NCI-H748 treated with DMSO at 0.1 percent for 48 hours (cell line): ENCODE measurements at places on chromosomes 1 and 21.
A peak's percentile ranks its signal among the peaks of the same experiment; 100 is the strongest.

DNA sequence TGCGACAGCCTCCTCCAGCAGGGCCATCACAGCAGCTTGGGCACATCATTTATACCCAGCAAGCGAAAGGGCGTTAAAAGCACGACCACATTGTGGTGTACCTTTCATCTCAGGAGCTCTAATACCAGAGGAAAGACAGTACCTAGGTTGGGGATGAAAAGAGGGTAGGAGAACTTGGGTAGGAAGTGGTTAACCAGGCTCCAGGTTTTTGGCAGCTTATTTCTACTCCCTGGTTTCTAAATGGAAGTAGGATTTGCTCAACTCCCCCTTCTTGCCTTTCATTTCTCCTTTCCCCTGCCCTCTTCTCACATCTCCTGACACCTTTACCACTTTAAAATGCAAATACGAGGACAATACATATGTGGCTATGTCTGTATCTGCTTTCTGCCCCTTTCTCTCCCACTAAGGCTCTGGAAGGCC is 30.2 kb downstream of the FAM177B start:
- no peak for DNase-seq

DNA sequence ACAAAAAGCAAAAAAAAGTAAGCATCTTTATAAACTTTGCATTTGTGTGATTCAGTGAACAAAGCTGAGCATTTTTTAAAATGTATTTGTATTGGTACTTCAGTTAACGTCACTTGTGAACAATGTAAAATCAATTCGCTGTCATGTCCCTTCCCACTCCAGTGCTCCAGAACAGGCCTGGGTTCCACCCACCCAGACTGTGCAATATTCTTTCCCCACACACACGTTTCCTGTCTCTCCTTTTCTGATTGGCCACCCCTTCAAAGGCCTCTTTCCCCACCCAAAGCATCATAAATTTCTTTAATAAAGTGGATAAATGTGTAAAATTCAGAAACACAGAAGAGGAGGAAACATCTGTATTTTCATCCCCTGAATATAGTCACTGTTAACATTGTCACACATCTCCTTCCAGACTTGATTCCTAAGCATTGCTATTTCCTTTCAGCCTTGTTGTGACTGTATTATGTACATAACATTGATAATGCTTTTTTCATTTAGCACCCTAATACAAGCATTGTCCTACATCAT is 12.0 kb downstream of the CLEC20A start:
- DNase-seq: no peak

DNA sequence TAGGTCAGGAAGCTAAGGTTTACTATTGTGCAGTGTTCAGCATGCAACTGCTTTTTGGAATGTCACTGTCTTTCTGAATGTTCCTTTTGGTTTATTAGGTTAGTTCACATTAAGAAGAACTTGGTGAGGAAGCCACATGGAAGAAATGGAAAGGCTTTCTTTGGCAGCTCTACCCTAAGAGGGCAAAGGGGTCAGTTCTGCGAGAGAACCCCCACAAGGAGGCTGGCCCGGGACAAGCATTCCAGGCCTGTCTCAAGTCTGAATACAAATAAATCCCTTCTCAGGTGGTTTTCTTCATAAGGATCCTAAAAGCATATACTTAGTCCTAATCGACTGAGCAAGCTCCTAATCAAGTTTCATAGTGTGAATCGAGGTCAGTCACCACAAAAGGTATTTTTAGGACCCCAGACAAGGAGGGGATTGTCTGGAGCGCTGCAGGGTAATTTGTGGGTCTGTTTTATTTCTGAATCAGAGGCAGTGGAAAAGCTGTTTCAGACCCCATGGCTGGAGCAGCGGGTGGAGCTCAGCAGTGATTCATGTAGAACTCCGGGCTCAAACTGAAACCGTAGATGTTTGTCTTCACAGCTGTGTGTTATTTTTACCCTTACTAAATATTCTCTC is 63.3 kb downstream of the ERG start:
- DNase-seq: no peak

GRCh38 chr1:180231936-180232335 is 1.9 kb downstream of the LHX4 start:
- no peak for DNase-seq

- no peak for DNase-seq
Observed at GRCh38 chr1:18734461-18735223, 104.0 kb downstream of the PAX7 start.

GRCh38 chr1:23964790-23965740 is 5.4 kb downstream of the PNRC2 start:
- no peak for DNase-seq

- no peak for DNase-seq
Observed at GRCh38 chr1:210770396-210770984, 363.5 kb downstream of the KCNH1 start.

DNA sequence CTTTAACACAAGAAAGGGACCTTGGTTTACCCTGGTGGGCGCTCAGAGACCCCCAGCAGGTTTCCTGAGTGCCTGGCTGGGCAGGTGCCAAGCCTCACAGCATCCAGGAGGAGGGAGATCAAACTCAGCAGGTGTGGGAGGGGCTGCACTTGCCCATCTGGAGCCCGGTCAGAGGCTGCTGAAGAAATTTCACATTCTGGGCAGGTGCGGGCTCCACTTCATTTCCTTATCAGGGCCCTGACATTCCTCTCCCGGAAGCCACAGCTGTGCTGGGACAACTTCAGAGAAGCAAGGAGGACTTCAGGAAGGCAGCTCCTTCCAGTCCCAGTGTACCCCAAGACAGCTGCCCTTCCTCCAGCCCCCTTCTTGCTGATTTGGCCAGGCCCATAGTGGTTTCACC is 82.9 kb downstream of the ITPKB start:
- DNase-seq: no peak

- DNase-seq: no peak
Observed at GRCh38 chr1:66809736-66810326, 8.8 kb upstream of the INSL5 start.

DNA sequence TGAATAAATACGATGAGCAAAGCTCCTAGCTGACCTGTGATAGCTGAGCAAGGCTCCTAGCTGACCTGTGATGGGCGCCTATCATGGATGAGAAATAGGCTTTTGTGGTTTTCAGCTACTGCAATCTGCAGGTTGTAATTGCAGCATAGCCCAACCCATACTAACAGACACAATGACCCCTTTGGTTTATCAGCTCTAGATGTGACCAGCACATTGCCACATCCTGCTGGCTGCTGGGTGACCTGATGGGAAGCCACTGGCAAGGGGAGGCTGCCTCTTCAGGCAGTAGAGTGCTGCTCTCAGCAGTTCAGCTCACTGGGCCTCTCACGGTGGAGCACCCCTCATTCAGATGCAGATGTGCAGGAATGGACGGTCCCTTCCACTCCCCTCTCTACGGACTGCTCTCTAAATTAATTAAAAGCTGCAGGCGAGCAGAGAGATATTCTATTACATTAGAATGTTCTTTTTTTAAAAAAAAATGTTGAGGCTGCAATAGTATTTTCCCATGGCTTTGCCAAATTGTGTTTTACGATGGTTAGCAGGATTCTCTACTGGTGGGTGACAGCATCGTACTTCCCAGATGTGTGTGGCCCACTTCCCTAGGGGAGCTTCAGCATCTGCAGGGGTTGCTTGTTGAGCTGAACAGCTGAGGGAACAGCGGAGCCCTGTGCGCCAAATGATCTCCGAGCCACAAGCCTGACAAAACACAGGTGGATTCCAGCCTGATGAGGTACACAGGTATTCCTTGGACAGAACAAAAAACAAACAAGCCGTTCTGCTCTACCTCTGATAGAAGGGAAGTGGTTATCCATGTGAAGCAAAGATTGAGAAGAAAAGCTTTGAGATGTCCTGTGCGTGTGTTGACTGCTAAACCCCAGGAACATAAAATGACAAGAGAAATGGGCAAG is 65.0 kb downstream of the SYT6 start:
- no peak for DNase-seq

- peak; percentile 23 for DNase-seq
Observed at GRCh38 chr21:32826329-32827167, 55.0 kb upstream of the PAXBP1 start.

GRCh38 chr1:75745276-75745675 is 20.8 kb downstream of the ACADM start:
- DNase-seq: no peak

GRCh38 chr21:35254765-35255138 is 205.7 kb upstream of the RUNX1 start:
- no peak for DNase-seq

- DNase-seq: no peak
Observed at GRCh38 chr1:100703716-100704115, 15.8 kb upstream of the VCAM1 start.

- DNase-seq: no peak
Observed at GRCh38 chr1:45922374-45922773, 119.0 kb downstream of the MAST2 start.

DNA sequence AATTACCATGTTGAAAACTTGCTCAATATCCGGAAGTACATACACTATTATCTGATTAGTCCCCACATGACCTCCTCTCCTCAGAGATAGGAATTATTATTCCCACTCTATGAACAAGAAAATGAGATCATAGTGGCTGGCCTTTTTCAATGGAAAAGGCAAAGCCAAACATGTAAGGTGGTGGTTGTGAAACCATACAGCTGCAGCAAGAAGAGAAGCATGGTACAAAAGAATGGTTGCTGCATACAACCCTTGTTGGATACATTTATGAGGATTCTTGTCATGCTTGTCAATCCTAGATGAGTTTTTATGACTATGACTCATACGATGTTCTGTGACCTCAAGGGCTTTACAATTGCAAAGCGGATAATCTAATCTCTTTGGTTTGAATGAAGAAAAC is 514.7 kb downstream of the PLPP3 start:
- no peak for DNase-seq
